ENCODE measurements at places on chromosomes 3 and 15.
A peak's percentile ranks its signal among the peaks of the same experiment; 100 is the strongest.

DNA sequence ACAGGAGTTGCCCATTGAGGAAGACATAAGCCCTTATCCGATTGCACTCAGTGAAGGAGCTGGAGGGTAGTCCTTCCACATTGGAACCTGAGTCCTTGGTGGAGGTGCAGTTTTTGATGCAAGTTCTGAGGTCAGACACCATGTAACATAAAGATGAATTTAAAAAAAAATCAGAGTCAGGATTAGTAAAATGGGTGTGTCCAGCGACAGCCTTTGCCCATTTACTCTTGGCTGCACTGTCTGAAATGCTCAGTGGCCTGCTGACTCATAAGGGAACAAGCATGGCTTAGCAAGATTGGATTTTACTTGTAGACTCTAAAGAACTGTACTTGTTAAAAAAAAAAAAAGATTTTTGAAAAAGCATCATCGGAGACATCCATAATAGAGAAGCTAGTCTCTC, 241.1 kb upstream of the TOPAZ1 start:
- DNase-seq, result peak; percentile 85

- DNase-seq, result peak; percentile 25
Measured at GRCh38 chr15:97234851-97235610, 725.5 kb upstream of the ARRDC4 start.

DNA sequence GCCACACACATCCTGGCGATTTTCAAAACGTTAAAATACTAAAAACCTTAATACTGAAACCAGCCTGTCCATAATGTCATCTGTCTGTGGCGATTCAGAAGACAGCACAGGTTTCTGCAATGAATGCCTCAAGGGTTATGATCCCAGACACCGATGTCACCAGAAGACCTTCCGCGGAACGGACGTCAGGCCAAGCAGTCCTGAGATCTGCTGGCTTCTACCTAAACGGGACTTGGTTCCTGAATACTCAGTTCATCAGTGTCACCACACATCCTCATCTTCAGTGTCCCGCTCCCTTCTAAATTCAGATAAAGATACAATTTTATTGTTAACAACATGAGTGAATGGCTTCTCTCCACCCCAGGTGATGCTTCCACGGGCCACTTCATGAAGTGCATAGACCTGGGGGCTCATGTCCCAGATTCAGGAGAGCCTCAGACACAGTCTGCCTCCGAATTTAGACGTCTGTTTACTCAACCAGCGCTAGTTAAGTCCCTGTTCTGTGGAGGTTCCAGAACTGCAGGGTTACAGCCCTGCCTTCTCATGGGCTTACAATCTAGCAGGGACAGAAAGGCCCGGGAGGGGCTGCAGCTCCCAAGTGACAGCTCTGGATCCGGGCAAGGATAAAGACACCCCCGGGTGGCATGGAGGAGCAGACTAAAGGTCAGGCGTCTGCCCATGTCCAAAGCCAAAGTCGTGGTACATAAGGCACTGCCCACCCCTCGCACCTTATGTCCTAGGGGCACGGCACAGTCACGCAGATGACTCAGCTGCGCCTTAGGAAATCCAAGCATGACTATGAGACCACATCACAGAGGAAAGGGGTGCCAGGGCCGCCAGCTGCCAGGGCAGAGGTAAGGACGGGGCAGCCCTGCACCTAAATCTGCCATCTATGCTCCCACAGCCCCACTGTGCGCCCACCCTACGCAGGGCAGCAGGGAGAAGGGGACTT, 75.9 kb downstream of the VGLL4 start:
- peak; percentile 92 for DNase-seq

DNA sequence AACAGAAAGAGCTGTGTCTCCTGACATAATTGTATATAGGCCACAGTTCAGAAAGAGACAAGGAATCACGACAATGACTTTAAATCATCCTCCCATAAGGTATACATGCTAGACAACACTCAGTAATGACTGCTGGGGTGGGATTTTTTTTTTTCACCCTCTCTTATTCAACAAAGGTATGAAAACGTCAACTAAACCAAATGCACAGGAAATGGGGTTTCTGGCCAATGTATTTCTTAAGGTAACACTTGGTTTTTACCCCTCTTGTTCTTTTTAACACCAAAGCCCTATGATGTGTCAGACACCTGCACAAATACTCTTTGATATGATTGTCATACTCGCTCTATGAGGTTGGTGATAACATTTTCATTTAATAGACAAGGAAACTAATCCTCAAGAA, 78.3 kb downstream of the MCF2L2 start:
- no peak for DNase-seq

- DNase-seq, result no peak
Measured at GRCh38 chr3:111758642-111759041, 100.4 kb upstream of the PHLDB2 start.

DNA sequence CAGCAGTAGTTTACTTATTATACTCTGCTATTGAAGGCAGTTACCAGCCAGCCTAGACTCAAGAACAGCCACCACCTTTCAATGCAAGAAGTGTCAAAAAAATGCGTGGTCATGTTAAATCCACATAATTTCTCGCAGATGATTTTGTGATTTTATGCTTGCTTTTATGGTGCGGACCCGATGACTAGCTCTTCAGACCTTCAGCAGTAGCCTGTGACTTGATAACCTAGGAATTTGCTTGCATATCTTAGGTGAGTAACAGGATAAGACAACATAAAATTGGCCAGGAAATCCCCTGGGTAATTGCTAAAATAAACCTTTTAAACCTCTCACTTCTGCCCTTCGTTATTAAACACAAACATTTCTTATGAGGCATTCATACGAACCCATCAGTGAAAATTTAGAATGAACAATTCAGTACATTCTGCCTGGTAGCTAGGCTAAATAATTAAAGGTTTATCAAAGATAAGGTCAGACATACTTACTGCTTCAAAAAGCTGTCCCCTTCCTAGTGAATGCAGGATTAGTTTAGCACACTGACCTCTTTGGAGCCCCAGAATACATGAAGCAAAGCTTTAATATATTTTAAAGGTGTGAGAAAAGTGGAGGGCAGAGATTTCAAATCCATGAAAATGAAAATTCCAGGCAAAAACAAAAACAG, 798.8 kb downstream of the OTOL1 start:
- DNase-seq, result peak; percentile 94

All from foreskin fibroblast (primary cell).